ENCODE measurements at places on chromosomes 11 and 22.

GRCh38 chr11:70422692-70423522, 24.6 kb downstream of the CTTN start:
- DNase-seq: no peak

DNA sequence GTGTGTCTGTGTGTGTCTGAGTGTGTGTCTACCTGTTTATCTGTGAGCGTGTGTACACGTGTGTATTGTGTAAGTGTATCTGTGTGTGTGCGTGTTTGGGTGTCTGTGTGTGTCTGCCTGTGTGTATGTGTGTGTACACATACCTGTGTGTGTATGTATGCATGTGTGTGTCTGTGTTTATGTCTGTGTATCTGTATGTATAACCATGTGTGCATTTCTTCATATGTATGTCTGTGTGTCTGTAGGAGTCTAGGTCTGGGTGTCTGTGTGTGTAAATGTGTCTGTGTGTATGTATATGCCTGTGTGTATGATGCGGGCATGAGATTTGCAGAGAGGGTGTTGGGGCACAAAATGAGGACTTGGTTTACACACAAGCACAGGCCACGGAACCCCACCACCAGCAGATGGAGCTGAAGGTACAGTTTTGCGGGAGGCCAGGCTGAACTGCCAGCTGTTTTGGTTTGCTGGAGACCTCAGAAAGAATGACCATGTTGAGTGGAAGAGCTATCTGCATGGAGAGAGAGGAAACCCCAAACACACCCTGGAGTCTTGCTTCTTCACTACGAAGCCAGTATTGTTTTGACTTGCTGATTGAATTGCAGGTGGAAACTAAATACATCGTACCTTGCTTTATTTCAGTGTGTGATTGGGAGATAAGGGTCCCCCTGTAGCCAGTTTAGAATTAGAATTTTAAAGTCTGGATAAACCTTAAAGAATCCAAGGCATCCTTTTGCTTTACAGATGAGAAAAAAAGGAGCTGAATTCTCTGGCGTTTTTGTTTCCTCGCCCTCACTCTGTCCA, 497.2 kb downstream of the NTM start:
- DNase-seq: no peak

DNA sequence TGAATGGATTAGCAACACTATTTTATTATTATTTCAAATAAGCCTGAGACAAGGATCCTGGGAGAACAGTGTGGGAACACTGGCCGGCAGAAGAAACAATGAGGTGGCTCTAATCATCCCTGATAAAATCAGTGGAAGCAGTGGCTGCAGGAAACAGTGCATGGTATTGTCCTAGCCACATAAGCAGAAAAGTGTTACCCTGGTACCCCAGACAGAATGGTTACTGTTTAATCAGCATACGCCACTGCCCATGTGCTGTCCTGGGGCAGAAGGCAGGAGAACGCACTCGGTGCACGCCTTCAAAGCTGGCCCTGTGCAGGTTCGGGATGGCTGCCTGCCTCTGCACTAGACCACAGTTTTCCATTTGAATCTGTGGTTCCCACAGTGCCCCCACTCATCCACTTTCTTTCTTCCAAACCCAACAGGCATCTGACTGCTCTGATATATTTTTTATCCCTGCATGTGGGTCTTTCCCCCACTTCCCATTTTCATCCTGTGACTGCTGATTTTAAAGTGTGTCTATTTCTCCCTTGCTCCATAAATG, 25.7 kb downstream of the OPCML start:
- DNase-seq: no peak

- no peak for DNase-seq
These were observed 44.6 kb downstream of the MYH9 start for GRCh38 chr22:36343070-36343719.

DNA sequence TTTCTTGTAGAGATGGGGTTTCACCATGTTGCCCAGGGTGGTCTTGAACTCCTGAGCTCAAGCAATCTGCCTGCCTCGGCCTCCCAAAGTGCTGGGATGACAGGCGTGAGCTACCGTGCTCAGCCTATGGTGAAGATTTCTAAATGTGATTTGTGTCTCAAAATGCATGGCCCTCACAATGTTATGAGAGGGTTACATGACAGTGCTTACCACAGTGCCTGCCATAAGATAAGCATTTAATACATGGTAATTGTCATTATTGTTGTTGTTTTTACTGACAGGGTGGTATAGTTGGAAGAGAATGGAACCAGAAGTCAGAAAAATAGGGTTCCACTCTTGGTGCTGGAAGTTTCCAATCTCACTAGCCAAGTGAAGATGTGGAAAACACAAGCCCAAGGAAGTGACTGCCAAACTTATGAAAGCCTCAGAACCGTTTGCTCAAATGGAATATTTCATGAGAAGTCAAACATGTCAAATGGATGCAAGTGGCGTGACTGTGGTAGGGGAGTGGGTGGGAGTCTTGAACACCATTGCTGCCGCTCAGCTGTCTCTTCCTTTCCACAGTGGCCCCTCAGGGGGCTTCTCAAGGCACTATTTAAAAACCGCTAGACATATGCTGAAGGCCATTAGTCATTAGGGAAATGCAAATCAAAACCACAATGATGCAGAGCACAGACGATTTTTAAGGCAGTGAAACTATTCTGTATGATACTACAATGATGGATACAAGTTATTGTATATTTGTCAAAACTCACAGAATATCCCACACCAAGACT, 29.1 kb upstream of the LMO2 start:
- DNase-seq: no peak

DNA sequence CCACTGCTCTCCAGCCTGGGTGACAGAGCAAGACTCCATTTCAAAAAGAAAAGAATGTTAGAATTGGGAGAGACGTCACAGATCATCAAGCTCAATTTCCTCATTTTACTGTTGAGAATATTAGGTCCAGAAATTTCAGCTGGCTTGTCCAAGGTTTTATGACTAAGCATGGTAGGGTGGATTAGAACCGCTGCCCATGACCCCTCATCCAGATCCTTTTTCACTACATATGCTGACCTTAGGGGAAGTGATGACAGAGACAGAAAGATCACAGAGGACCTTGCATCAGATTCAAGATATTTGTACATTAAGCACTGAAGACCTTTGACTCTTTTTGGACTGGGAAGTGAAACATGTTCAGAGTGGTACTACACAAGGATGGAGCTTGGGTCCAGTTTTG, 134.5 kb downstream of the ADAMTS15 start:
- no peak for DNase-seq
